ENCODE measurements at places on chromosomes 12 and 14. TPM values are rescaled to one million over a fixed set of nuclear protein-coding genes. Genes with fewer than 3 reads are reported as not detected.

WNT5B gene
- total RNA-seq, result 10.1 TPM

GPR84 gene
- 1.6 TPM for total RNA-seq

PTHLH gene
- total RNA-seq, result 1.8 TPM

PLEKHD1 gene
- 0.14 TPM for total RNA-seq

HVCN1 gene
- total RNA-seq, result 3.6 TPM

CSAD gene
- total RNA-seq, result 16.4 TPM

- DNase-seq, result no peak
These were observed 7.6 kb upstream of the CCDC184 start for GRCh38 chr12:48175613-48176416.

GRCh38 chr12:56991319-56992246, 14.8 kb downstream of the ZBTB39 start:
- DNase-seq, result no peak

GRCh38 chr12:127063339-127064072, 1203.5 kb upstream of the TMEM132C start:
- DNase-seq, result no peak

- no peak for DNase-seq
These were observed 66.7 kb upstream of the STXBP6 start for GRCh38 chr14:25116607-25117006.

DNA sequence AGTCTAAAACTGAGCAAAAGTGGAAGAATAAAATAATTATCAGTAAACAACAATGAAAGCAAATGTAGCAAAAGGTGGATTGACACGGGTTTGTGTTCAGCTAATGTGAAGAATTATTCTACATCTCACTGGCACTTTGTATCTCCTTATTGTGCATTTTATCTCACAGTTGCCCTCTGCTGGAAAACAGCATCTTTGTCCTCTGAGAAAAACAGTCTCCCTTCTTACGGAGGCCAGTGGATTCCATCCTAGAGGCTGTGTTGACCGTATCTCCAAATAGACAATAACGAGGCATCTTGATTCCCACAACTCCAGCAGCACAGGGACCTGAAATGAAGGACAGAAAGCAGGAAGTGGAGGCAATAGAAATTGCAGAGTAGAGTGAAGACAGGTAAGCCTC, 51.3 kb upstream of the PLBD1 start:
- DNase-seq, result no peak

DNA sequence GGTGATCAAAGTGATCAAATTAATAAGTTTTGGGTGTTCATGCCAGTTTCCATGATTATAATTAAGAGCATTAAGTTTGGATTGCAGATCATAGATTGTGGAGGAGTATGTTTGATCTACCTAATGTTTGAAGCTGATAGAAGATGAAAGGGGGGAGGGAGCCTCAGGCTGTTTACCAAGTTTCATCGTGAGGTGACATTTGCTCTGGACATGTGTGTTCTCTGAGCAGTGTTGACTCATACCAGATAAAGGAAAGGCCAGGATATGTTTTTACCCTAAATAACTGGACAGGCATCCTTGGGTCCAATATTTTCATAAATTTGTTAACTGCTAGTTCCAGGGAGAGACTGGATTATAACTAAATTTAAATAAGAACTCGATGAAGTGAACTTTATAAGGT, 3.5 kb upstream of the SEL1L start:
- no peak for DNase-seq

GRCh38 chr14:69989622-69990021, 110.4 kb downstream of the SMOC1 start:
- no peak for DNase-seq

DNA sequence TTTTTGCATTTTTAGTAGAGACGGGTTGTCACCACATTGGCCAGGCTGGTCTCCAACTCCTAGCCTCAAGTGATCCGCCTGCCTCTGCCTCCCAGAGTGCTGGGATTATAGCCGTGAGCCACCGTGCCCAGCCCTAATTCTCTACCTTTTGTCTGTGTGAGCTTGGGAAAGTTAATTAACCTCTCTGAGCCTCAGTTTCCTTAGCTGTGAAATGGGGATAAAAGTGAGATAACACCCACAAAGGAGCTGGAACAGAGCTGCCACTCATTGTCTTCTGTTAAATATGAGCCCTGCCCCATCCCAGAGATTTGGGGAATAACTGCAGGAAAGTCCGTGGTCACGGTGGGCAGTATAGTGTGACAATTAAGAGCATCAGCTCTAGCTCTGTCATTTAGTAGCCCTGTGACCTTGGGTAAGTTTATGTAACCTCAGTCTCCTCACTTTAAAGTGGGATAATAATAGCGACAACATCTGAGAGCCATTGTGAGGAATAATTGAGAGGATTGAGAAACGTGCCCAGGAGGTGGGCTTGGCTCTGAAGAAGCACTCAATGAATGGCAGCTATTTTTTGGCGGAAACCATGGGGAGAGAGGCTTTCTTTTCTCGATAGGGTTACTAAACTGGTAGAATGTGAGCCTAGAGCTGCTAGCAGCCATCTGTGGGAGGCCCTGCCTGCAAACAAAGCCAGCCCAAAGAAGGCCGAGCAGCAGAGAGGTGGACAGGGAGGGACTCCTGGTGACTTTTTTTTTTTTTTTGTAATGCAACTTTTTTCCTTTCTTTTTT, 60.8 kb upstream of the MED13L start:
- no peak for DNase-seq

DNA sequence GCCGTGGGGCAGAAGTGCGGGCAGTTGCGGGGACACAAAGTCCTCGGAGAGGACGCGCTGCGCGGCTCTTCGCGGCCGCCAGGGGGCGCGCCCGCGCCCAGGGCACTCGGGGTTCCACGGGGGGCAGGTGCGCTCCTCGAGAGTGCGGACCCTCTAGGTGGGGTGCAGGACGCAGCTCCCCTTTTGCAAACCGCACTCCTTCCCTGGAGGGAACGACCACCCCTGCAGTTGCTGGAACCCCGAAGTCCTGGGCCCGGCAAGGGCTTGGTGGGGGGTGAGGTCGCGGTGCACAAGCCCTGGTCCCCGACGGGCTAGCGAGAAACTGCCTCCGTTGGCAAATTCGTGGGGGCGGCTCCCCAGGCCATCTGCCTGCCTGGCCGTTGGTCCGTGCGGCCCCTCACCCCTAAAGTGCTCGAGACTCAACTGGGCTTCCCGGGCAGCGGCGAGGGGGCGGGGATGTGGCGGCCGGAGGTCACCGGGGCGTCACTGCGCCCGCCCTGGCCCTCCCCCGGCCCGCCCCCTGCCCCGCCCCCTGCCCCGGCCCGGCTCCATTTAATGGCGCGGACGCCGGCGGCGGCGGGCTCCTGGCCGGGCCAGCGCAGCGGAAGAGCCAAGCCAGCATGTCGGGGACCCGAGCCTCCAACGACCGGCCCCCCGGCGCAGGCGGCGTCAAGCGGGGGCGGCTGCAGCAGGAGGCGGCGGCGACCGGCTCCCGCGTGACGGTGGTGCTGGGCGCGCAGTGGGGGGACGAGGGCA, at the start of gene ADSS1:
Gene ADSS1, plus strand, starts transcription at position 579 of the 756 bp plus-strand sequence. Its CDS starts 42 bp downstream, at position 621.
- peak; percentile 92 for DNase-seq

DNA sequence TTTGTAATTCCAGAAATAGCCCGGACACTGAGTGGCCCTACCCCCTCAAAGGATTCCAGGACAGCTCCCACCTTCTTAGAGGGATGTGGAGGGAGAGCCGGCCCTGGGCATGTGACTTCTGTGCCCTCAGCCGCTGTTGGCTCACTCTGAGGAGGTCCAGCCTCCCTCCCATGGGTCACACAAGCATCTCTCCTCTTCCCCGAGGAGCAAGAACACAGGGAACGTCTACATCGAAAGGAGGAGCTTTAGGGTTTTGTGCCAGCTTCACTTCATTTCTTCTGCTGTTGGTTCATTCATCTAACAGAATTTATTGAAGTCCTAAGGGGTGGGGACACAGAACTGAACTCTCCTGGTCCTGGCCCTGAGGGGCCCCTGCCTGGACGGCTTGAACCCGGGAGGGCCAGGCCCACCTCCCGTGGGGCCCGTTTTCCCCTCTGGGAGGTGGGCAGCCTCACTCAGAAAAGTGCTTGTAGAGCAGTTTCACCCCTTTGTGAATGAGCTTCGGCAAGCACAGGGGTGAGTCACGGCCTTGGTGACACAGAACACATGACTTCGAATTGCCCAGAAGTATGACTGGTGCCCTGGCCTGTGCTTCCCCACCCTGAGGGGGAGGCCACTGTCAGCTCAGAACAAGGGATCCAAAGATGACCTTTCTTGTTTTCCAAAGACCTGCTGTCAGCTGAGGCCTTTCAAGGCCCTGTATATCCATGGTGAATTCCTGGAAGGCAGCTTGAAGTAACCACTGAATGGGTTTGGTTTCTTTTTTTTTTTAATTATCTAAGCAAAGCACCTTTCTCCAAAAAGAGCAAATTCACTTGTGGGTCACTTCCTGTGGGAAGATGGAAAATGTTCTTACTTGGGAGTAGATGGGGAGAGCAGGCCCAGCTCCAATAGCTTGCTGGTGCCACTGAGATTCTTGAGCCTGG, 39.2 kb downstream of the NFKBIA start:
- peak; percentile 95 for DNase-seq

Measured in posterior vena cava (tissue), 2 donors.